ENCODE measurements at places on chromosomes 12 and 14.

DNA sequence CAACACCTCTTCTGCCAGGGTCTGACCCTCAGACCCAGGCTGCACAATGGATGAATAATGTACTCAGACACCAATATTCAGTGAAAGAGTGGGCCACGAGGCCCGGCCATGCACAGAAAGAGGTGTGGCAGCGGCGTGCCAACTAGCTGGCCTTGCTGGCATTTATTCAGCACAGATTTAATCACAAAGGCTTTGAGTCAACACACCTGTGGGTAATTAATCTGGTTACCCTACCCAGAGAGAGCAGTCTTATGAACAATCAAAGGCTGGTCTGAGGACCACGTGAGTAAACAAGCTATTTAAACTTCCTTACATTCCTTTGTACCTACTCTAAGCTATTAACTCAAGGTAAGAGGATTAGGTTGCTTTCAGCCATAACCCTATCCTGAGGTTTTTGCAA, 324.8 kb downstream of the C12orf50 start:
- DNase-seq = no peak

DNA sequence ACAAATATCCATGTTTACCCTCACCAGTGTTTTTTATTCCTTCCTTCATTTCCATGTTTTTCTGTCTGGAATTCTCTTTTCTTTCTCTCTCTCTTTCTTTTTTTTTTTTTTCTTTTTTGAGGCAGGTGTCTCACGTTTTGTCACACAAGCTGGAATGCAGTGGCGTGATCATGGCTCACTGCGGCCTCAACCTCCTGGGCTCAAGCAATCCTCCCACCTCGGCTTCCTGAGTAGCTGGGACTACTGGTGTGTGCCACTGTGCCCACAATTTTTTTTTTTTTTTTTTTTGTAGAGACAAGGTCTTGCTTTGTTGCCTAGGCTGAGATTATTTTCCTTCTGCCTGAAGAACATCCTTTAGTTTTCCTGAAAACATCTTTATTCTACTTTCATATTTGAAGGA, 15.0 kb upstream of the AMIGO2 start:
- DNase-seq = no peak

DNA sequence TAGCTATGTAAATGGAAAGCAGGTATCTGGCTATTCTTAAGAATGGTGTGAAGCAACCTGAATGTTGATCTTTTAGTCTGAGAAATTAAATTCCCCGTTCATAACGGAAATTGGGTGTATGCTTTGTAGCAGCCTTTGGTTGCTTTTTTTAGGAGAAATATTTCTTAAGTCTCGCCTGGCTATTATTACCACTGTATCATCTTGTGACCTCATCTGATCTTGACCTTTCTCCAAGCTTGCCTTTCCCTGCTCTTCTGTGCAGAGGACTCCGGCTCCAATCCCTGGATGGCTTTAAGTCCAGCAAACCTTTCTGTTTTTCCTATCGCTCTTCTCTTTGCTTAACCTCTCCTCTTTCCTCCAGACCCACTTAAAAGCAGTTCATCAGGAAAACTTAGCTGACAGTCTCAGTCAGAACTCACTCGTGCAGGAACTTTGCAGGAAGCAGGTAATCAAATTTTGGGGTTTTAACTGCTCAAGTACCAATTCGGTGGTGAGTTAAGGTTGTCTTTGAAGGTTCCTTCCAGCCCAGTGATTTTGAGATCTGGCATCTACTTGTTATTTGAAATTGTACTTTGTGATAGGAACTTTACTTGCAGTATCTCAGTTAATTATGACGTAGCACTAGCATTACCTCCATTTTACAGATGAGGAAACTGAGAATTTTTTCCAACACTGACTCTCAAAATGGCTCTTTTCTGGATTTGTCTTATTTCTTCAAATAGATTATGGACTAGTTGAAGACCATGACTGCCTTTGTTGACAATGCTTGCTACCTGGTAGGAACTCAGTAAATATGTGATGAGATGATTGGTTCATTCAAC, 14.1 kb downstream of the PPFIBP1 start:
- no peak for DNase-seq

- no peak for DNase-seq
Measured at GRCh38 chr12:943051-943450, 6.4 kb downstream of the RAD52 start.

- DNase-seq = no peak
Measured at GRCh38 chr12:60308366-60308991, 712.6 kb downstream of the SLC16A7 start.

DNA sequence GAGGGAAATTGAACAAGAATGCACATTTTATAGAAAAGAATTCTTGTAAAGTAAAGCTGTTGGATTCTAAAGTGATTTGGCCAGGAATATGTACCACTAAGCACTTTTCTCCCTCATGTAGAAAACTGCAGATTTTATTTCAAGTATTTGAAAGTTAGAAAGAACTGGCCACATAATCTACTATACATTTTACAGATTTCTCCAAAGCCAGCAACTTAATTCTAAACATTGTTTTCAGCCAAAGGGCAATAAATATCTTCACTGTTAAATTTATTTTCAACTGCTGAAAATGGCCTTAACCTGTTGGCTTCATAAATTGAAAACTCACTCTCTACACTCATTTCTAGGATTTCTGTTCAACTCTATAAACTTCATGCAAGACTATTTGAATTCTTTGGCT, 15.6 kb upstream of the KERA start:
- DNase-seq = no peak

DNA sequence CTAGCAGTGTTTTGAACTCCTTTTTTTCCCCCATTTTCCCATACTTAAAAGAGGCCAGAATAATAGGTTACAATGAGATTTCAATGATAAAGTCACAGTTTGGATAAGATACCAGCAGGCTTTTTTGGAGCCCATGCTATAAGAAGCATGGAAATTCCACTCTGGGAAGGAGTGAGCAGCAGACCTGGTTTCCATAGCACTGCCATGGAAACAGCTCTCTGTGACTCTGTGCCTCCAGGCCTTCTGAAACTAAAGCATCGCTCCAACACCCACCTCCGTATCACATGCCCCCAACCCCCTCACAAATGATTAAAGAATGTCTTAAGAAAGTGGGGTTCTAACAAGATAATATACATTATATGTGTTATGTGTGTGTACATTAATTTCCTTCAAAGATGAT, 165.0 kb downstream of the GRIN2B start:
- DNase-seq = no peak

DNA sequence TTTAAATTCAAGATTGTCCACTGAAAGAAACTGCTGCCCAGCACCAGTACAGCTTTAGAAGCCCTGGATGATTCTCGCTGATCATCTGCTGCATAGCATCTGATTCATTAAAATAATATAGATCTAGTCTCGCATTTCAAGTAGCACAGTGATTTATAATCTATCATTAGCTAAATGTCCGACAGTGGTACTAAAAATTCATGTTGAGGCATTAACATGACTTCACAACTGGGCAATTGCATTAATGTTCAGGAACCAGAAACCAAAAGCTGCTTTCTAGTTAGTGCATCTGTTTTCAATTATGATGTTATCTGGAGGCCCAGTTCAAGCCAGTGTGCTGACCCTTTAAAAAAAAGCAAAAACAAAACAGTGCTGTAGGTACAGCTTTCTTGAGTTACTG, 1987.2 kb upstream of the SEL1L start:
- DNase-seq = no peak

GRCh38 chr12:110750784-110751461, 8.2 kb upstream of the PPP1CC start:
- DNase-seq = no peak

GRCh38 chr12:43273467-43273866, 278.5 kb downstream of the ADAMTS20 start:
- no peak for DNase-seq

Measured in activated CD8-positive, alpha-beta memory T cell treated with anti-CD3 and anti-CD28 coated beads, Interleukin-2, amount 50 U/mL, for 4 hours (primary cell).